IMR-90 (cell line): ENCODE measurements at places on chromosomes 7 and 10. TPM values are rescaled to one million over a fixed set of nuclear protein-coding genes. Genes with fewer than 3 reads are reported as not detected.

DNA sequence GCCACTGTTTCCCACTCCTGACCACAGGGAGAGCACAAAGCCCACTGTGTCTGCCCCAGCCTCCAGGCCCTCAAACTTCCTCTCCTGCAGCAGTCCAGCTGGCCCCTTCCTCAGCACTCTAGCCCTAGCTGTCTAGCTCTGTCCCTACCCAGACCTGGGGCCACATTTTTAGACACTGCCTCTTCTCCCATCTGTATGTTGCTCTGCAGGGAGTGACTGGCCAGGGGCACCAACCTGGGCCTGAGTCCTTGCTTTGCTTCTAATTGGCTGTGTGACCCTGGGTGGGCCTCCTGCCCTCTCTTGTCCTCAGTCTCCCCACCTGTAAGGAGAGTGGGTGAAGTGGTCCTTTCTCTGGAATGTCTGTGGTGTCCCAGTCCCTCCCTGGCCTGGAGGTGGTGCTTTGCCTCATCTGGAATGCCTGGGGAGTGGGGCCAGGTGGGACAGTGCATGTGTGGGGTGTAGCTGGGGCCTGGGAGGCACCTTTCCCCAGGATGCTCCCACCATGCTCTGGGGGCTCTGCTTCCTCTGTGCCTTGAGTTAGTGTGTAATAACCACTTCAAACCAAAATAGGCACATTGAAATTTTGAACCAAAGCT, 25.1 kb downstream of the AQP1 start:
- peaks cover 27% of the 10 kb centered on the region for H3K27me3 ChIP-seq
- H3K4me1 ChIP-seq = no peaks in the 10 kb centered on the region
- no peaks in the 10 kb centered on the region for H3K36me3 ChIP-seq
- H3K4me3 ChIP-seq = no peak overlapping the region
- H3K27ac ChIP-seq = no peak overlapping the region
- DNase-seq = no peak

GRCh38 chr7:18849130-18849529, 268.3 kb downstream of the TWIST1 start:
- H3K27me3 ChIP-seq = no peaks in the 10 kb centered on the region
- no peak for DNase-seq

DNA sequence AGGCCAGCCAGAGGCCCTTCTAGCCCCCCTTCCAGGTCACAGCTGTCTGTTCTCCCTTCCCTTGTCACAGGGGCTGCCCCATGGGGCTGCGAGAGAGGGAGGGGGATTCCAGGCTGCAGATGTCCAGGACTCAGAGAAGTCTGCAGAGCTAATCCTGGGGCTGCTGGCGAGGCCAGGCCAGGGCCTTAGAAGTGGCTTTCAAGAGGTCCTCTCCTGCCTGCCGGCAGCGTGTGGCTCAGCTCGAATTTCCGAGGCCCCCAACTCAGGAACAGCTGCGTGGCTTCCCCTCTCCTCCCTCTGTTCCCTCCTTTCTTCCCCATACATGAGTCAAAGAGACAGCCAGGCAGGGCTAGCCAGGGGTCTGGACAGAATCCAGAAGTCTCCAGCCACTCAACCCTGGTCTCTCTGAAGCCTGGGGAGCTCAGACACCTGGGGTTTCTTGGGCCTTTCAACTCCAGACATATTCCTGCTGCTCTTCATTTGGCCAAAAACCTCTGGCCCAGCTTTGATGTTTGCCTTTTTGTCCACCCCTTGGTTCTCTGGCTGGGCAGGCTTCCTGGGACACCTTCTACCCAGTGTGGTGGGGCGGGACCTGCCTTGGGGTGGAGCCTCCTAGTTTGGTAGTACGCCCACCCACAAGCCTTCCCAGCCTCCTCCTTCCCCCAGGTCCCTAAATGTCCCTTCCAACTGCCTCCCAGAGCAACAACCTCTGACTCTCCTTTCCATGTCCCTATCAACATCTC, 21.8 kb upstream of the EIF5AL1 start:
- peak; percentile 57 for DNase-seq
- H3K36me3 ChIP-seq = no peaks in the 10 kb centered on the region
- H3K4me1 ChIP-seq = peaks cover 26% of the 10 kb centered on the region
- peaks cover 9% of the 10 kb centered on the region; the same call in 1 of the 2 replicates for H3K27me3 ChIP-seq
- H3K27ac ChIP-seq = peak overlapping the region; percentile 75

UFSP1 gene
- 0.28 and 0.36 TPM in 2 replicates for total RNA-seq

RP9 gene
- total RNA-seq = 9.5 and 14.7 TPM in 2 replicates
